ENCODE measurements at places on chromosomes 6 and 20.
A peak's percentile ranks its signal among the peaks of the same experiment; 100 is the strongest.

DNA sequence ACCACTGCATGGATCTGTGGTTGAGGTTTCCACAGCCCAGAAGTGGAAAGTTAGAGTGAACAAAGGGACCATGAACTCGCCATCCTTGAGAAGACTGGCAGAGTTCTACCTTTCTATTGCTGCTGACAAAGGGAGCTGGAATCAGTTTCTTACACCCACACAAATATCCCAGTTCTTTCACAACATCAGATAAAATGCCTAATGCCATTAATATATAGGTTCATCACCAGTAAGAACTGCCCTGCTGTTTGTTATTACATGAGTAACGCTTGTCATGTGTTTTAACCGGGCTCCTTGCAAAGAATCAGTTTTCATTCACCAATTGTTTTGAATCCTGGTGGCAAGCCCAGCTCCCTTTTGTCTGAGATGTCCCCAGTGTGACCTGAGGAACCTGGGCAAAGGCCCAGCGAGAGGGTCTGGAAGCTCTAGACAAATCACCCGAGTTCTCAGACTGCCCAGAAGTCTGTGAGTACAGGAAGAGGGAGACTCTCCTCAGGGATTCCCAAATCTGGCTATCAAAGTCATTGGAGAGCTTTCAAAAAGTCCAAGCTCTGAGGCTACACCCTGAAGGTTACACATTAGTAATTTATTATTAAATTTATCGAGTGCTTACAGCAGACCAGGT is 7.5 kb upstream of the CD164 start:
- DNase-seq: no peak

DNA sequence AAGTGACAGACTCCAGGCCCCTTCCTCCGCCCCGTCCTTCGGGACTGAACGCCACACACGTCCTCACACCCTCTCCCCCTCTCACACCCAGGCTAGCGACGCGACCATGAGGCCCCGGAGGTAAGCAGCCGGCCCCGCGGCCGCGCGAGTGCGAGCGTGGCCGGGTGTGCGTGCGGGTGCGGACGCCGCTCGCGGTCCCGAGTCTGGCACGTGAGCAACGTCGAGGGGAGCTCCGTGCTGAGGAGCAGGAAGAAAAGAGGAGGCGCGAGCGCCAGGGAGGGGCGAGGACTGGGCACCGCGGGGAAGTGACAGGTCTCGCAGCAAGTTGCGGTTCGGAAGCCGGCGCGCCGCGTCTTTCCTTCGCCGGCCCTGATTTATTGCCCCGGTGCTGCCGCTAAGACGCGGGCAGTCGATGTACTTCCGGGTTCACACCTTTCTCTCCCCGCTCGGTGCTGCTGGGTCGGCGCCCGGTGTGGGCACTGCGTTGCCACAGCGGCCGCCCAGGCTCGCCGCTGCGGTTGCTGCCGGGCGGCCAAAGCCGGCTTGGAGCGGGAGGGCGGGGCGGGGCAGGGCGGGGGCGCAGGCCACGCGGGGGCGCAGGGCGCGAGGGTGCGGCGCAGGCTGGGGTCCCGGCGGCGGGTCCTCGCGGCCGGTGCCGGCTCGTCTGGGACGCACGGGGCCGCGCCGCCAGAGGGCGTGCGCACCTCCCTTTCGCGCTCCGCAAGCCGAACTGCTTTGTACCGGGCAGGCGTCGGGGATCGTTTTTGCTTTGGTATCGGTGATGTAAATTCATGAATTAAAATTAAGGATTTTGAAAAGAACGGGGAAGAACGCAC is 15.8 kb upstream of the LIN28B start:
- DNase-seq: peak; percentile 53

- no peak for DNase-seq
These were observed 106.3 kb upstream of the ZNF217 start for GRCh38 chr20:53699906-53700305.

- DNase-seq: no peak
These were observed 35.8 kb downstream of the RREB1 start for GRCh38 chr6:7143476-7143974.

DNA sequence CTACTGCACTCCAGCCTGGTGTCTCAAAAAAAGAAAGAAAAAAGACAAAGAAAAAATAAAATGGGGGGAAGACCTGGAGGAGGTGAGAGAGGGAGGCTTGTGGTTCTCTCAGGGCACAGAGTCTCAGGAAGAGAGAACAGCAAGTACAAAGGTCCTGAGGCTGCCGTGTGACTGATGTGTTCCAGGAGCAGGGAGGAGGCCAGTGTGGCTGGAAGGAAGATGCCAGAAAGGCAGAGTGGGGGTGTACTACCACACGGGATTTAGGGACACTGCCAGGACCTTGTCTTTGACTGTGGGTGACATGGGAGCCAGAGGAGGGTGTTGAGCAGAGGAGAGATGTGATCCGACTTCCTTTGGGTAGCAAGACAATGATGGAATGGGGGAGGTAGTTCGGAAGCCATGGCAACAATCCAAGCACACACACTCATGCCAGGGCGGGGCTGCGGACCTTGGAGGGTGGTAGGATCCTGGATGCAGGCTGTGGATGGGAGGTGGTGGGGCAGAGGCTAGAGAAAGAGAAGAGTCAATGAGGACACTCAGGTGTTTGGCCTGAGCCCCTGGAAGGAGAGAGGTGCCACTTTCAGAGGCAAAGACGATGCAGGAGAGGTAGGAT is 136.4 kb upstream of the PTPN1 start:
- no peak for DNase-seq

GRCh38 chr6:31643818-31644454 is 8.5 kb downstream of the BAG6 start:
- DNase-seq: no peak

GRCh38 chr20:24773751-24774201 is 175.3 kb upstream of the CST7 start:
- no peak for DNase-seq

DNA sequence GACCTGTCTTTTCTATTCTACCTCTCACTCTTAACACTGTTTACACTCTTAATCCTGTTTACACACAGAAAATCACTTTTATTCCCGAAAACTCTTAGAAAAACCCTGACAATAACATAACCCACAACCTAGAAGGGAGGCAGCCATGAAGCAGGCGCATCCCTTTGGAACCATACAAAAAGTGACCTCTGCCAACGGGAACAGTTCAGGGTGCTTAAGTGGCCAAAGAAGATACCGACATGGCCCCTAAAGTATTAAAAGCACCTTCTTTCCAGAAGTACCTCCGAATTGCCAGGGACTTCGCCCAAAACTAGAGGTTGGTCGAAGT is 490 bp downstream of the MMUT start:
- DNase-seq: no peak

DNA sequence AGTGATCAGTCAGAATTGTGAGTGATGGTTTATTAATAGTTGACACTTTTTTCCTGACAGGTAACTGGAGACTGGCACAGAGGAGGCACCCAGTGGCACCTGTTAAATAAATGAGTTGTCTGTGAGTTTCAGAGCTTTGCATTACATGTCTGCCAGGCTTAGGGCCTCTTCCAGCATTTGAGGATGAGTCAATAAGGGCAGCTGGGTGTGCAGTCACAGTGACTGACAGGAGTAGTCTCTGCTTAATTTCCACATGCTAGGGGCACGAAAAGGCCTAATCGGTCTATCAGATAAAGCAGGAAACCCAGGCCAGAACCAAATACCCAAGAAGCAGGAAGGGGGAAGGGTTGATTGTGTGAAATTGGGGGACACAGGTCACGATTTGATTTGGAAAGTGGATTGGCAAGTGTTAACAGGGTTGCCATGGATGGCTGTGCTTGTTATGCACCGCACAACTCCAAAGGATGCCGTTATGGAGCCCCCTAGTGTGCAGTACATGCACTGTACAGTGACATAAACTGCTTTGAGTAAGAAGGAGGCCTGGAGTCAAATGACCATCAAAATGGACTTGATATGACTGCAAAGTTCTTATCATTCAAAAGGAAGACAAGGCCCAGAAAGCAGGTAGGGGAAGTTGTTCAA is 111.9 kb upstream of the GGTLC1 start:
- no peak for DNase-seq

- no peak for DNase-seq
These were observed 83.9 kb upstream of the OGFRL1 start for GRCh38 chr6:71204741-71205140.

Data from GM06990 (cell line).